NCI-H446 treated with DMSO at 0.1 percent for 48 hours (cell line): ENCODE measurements at places on chromosomes 1 and 21.
A peak's percentile ranks its signal among the peaks of the same experiment; 100 is the strongest.

- DNase-seq = no peak
Measured at GRCh38 chr1:204826970-204827369, 43.7 kb upstream of the NFASC start.

DNA sequence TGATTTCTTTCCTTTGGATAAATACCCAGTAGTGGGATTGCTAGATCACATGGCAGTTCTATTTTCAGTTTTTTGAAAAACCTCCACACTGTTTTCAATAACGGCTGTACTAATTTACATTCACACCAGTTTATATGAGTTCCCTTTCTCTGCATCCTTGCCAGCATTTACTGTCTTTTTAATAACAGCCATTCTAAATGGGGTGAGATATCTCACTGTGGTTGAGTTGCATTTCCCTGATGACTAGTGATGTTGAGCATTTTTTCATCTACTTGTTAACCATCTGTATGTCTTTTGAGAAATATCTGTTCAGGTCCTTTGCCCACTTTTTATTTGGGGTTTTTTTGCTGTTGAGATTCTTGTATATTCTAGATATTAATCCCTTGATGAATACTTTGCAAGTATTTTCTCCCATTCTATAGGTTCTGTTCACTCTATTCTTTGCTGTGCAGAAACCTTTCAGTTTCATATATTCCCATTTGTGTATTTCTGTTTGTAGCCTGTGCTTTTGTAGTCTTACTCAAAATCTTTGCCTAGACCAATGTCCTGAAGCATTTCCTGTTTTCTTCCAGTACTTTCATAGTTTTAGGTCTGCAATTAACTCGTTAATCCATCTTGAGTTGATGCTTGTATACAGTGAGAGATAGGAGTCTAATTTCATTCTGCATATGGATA is 7.3 kb downstream of the HENMT1 start:
- no peak for DNase-seq

- no peak for DNase-seq
Measured at GRCh38 chr1:219149009-219149577, 24.6 kb upstream of the LYPLAL1 start.

GRCh38 chr1:170666541-170667254 is 2.8 kb downstream of the PRRX1 start:
- DNase-seq = peak; percentile 57

DNA sequence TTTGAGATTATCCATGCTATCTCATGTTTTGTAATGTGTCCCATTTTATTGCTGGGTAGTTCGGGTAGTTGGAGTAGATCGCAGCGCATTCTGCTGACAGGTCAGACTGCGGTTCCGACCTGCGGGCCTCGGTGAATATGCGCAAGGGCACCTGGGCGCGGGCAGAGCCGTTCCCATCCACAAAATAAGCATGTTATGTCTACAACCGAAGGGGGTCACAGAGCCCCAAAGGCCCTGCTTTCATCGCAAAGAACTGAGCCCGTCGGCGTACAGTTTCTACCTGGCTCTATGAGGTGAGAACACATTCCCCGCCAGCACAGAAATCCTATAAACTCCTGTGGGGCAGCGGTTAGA is 88.4 kb downstream of the PRKAB2 start:
- no peak for DNase-seq

DNA sequence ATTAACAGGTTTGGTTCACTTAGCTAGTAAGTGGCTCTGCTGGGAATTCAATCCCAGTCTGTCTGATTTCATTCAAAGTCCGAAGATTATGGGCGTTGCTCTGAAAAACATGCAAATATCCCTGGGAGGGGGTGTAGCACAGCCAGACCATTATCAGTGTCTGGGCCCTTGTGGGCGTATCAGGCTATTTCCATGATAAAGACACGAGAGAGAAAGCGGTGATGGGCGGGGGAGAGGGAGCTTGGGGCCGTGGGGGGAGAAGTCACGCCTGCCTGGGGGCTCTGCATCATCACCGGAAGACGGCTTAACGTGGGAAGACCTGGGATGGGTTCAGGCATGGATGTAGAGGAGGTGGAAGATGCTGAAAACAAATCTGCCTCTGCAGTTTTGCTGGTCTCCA is 25.8 kb downstream of the IL6R start:
- no peak for DNase-seq

DNA sequence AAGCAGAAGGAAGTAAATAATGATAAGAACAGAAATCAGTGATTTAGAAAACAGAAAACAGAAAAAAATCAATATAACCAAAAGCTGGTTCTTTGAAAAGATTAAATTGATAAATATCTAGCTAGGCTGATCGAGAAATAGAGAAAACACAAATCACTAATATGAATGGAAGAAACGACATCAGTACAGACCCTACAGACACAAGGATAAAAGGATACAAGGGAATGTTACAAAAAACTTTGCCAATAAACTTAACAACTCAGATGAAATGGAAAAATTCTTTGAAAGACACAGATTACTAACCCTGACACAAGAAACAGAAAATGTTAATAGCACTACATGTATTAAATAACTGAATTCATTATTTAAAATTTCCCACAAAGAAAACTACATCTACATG is 6.3 kb upstream of the ARHGAP29 start:
- no peak for DNase-seq

DNA sequence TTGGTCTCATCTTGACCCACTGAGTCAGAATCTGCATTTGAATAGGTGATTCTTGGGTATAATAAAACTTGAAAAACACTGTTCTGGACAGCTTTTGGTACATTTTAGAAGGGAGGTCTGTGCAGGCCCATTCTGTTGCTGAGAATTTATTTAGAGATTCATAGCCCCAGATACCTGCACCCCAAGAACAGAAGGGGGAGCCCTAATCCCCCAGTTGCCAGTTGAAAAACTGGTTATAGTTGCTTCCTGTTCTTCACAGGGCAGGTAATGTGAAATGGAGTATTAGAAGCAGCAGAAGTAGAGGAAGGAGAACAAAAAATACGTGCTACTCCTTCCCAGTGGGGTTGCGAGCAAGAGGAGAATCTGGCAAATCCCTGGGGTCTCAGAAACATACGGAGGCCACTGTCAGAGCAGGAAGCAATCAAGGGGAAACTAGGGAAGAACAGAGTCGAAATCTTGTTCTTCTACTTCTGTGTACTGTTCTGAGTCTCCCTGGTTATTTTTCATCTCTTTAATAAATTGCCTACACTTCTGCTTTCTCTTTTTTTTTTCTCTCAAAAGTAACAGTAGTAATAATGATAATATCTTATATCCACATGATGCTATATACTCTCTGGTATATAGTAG is 4.6 kb upstream of the CLCA2 start:
- no peak for DNase-seq

GRCh38 chr1:79190074-79190473 is 183.5 kb upstream of the ADGRL4 start:
- no peak for DNase-seq

DNA sequence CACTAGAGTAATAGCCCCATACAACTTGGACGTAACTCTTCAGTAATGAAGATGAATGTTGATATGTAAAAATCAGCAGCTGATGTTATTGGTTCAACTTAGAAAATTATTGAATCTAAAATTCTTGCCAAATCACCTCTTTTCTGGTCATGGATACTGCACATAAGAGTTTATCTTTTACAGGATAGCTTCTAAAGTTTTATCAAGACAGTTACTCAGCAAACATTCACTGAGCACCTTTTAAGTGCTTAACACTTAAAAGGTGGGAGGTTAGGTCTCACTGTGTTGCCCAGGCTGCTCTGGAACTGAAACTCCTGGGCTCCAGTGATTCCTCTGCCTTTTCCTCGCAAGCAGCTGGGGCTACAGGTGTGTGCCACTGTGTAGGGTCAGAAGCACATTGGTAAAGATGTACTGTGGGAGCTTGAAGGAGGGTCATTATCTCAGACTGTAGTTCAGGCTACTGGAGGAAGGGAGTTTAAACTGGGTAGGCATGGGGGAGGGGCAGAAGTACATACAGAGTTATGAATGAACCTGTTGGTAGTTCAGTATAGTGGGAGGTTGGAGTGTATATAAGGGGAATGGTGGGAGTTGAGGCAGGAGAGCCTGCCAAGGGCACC is 2.0 kb downstream of the MPZL1 start:
- no peak for DNase-seq

DNA sequence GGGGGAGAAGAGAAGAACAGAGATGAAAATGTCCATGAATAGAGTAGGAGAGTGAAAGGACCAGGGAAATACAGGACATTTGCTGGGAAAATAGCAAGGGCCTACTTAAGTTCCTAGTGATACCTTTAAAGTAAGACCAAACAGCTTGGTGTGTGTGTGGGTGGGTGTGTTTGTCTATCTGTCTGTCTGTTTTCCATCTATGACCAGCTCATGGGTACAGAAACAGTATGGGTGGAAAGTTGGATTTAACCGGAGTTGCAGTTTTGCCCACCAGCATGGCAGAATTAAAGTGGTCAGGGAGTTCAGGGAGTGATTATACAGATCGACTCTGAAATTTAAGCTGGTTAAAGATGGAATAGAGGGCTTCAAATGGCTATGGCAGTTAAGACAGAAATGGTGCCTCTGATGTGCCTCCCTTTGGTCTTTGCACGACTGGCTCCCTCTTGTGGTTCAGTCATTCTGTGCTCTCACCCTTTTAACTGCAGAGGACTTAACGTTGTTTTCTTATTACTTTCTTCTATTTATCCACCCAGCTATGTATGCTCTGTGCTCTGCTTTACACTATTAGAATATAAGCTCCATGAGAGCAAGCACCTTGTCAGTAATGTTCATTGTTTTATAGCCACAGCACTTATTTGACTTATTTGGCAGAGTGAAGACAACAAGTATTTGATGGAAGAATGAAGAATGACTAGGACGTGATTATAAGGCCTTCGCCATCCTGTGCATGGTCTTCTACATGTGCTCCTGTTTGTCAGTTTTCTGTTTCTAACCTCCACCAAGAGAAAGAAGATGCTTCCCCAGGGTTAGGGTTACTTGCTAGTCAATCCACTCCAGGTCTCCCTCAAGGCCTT is 72.7 kb upstream of the AK4 start:
- peak; percentile 31 for DNase-seq

GRCh38 chr1:38418195-38419030 is 371.8 kb upstream of the POU3F1 start:
- no peak for DNase-seq

DNA sequence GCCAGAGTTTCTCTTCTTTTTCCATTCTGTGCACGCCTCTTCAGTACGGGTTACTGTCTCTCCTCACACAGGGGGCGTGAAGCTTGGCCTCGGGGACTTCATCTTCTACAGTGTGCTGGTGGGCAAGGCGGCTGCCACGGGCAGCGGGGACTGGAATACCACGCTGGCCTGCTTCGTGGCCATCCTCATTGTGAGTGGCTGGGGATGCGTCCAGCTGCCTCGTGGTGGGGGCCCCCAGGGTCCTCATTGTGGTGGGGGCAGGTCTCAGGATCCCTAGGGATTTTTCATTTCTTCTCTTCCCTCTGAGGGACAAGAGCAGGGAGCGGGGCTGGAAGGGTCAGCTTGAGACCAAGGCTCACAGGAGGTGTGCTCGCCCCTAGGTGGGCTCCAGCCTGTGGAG is 23.5 kb downstream of the PSEN2 start:
- no peak for DNase-seq

DNA sequence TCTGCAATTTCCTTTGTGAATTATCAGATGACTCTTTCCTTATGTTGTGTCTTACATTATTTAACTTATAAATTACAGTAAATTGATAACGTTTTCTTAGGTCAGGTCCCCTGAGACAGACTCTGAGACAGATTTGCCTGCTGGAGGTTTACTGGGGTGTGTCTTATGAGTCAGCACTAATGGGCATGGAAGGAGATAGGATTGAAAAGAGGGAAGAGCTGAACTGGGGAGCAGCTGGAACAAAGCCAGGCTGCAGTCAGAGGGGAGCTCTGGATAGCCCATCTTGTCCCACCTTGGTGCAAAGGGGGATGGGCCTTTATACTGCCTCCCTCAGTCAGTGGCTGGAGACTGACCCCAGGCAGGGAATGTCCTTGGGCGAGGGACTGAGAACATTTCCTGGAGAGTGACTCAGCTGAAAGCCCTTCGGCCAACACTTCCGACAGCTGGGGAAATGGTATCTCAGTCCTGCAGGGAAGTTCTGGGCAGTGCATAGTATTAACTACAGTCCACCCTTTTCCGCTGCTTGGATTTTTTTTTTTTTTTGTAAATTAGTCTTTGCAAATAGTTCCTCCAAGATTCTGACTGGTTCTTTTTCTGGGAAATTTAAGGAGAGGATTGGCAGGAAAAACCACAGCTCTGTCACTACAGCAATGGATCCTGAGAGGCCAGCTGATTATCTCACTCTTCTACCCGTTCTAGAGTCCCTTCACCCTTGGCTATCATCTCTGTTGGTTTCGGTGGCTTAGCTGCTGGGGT is 39.1 kb upstream of the CDC42BPA start:
- no peak for DNase-seq

DNA sequence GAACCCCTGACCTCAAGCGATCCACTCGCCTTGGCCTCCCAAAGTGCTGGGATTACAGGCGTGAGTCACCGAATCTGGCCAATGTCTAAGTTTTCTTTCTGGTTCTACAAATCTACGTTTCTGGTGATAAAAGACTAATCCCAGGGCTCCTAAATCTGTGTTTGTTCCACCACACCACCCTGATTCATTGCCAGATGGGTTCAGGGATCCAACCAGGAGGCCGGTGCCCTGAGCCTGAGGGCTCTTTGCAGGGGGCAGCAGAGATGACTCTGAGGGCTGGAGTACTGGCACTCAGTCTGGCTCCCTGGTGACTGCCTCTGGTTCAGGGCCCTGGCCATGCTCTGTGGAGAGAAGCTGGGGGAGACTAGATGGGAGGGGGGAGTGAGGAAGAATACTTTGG is 10.5 kb upstream of the OPRD1 start:
- no peak for DNase-seq

DNA sequence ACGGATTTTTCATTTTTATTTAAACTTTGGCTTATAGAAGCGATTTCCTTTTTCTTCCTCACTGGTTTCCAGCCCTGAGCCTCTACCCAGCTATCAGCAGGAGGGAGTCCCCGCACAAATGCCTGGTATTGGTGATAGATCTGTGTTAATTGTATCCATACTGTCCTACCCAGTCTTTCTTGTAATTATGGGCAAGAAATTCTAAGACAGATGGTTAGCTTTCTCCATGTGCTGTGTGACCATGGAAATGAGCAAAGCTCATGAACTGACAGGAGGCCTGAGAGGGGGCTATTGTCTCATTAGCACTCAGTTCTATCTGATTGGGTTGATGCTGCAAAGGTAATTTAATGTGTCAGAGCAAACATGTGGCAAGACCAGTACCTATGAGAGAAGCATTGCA is 108.1 kb upstream of the IVNS1ABP start:
- peak; percentile 67 for DNase-seq

- DNase-seq = no peak
Measured at GRCh38 chr1:39415553-39415952, 75.9 kb upstream of the BMP8A start.
